ENCODE measurements at places on chromosomes 7 and 10. TPM values are rescaled to one million over a fixed set of nuclear protein-coding genes. Genes with fewer than 3 reads are reported as not detected.

Gene FAM131B
- polyA plus RNA-seq, result 2.6 TPM

Gene HEPACAM2
- polyA plus RNA-seq, result 4.5 TPM

Gene KCND2
- polyA plus RNA-seq, result 0.53 TPM

Gene ABCC2
- 9.2 TPM for polyA plus RNA-seq

Gene IDI2
- 0.17 TPM for polyA plus RNA-seq

Gene CXCL12
- polyA plus RNA-seq, result 364 TPM

Measured in renal pelvis (tissue), 12 donors.